ENCODE measurements at places on chromosomes 12 and 14. TPM values are rescaled to one million over a fixed set of nuclear protein-coding genes. Genes with fewer than 3 reads are reported as not detected.

- peak within 1 kb of the TSS; percentile 91 for H3K27ac ChIP-seq
- peak within 1 kb of the TSS; percentile 60 for H3K4me3 ChIP-seq
- no peak for DNase-seq
- no peaks in the 10 kb centered on the region for H3K27me3 ChIP-seq
Observed at GRCh38 chr14:24398653-24399446, at the start of gene NYNRIN. NYNRIN (plus strand) TSS chr14:24399003; CDS start chr14:24399247, 244 bp downstream.

The KLRD1 gene
- total RNA-seq, result 2.3 TPM

- H3K27ac ChIP-seq, result no peak overlapping the region
- no peaks in the 10 kb centered on the region for H3K36me3 ChIP-seq
- H3K27me3 ChIP-seq, result no peaks in the 10 kb centered on the region
- DNase-seq, result no peak
- no peak overlapping the region for H3K4me3 ChIP-seq
Observed at GRCh38 chr14:64604881-64605280, 55.1 kb downstream of the PPP1R36 start.

DNA sequence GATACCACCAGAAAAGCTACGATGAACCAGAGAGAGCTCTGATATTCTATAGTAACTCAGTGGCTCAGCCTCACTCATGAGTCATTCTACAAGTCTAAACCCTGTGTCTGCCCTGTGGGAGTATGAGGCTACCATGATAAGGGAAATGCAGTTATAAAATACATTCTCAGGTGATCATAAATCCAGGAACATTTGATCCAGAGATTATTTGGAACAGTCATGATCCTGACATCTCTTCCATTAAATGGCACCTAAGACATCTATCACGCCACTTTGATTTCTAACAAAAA, 202.6 kb upstream of the RASSF8 start:
- H3K4me1 ChIP-seq, result no peaks in the 10 kb centered on the region
- H3K27ac ChIP-seq, result no peak overlapping the region
- no peak overlapping the region for H3K4me3 ChIP-seq
- no peaks in the 10 kb centered on the region for H3K27me3 ChIP-seq
- no peak for DNase-seq
- H3K36me3 ChIP-seq, result no peaks in the 10 kb centered on the region

GRCh38 chr12:31822761-31823160, 93.9 kb upstream of the AMN1 start:
- H3K36me3 ChIP-seq, result no peaks in the 10 kb centered on the region
- no peaks in the 10 kb centered on the region for H3K4me1 ChIP-seq
- DNase-seq, result no peak

DNA sequence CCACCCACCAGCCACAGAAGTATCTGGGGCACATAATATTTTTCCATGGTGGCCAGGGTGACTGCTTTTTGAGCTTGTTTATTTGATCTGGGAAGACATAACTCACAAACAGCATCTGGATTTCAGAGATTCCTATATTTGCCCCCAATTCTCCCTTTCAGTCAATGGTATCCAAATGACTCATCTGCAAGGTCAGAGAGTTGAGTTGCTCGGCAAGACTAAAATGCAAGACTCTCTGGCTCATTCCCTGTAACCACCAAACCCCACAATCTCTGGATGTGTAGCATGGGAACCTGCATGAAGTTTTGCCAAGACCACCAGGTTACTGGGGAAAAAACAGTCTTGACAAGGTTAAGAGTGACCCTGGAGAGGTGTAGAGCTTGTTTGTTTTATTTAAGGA, 174.9 kb upstream of the FAR2 start:
- H3K4me1 ChIP-seq, result no peaks in the 10 kb centered on the region
- H3K4me3 ChIP-seq, result no peak overlapping the region
- H3K27me3 ChIP-seq, result no peaks in the 10 kb centered on the region
- DNase-seq, result no peak
- H3K36me3 ChIP-seq, result no peaks in the 10 kb centered on the region

DNA sequence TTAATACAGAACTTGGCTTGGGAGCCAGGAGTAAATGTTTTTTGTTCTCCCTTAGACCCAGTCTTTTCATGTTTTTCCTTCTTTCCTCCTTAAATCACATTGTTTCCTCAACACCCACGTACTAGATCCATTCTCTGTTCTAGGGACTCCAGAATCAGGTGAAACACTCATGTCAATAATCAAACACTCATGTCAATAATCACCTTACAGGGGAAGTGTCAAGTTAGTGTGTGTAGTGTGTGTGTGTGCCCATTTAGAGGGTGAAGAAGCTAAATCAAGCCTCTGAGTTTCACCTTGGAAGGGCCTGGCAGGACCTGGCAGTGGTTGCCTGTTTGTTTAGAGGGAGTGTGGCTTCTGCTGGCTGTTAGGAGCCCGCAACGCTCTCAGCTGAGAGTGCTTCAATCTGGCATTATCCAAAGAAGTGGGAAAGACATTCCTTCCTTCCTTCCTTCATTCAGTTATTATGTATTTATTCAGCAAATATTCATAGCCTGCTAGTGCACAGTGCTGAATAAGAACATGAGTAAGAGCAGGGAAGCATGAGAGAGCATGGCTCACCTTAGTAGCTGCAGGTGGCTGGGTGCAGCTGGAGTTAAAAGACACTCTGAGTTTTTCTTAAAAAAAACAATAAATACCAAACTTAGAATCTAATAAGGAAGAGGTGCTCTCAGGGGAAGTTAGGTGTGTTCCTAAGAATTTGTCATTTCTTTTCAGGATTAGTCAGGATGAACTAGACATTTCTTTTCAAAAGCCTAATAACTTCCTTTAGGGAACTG, 17.6 kb upstream of the EID3 start:
- H3K4me3 ChIP-seq, result peak overlapping the region; percentile 82
- DNase-seq, result no peak
- H3K27me3 ChIP-seq, result no peaks in the 10 kb centered on the region
- no peaks in the 10 kb centered on the region for H3K36me3 ChIP-seq
- no peaks in the 10 kb centered on the region for H3K4me1 ChIP-seq
- H3K27ac ChIP-seq, result peak overlapping the region; percentile 94

DNA sequence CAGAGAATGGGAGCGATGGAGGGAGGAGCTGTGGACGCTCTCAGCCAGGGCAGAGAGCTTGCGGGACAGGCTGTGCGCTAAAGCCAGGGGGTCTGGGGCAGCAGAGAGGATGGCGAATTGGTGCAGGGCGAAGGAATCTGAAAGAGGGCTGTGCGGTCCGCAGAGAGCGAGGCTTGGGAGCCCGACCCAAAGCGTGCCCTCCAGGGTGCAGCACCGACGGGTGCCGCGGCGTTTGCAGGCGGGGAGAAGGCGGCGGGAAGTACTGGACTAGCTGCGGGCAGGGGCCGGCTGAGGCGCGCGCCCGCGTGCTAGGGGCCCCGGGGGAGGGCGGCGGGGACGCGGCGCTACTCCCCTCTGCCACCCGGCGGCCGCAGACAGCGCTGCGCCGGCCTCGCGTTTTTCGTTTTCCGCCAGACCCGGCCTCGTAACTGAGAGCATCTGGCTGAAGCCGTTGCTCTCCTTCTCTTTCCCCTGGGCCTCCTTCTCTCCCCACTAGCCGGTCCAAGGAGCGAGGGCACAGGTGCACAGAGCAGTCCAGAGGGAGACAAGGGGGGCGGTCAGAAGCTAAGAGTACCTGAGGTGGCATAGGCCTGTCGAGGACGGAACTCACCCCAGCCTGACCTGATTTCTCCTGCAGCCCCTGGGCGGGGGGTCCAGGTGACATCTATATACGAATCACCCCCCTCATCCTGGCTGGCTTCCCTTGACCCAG, 24.9 kb downstream of the SLC6A12 start:
- H3K27me3 ChIP-seq, result peaks cover 3% of the 10 kb centered on the region
- H3K4me3 ChIP-seq, result peak overlapping the region; percentile 72
- DNase-seq, result no peak
- H3K27ac ChIP-seq, result no peak overlapping the region
- H3K36me3 ChIP-seq, result no peaks in the 10 kb centered on the region

DNA sequence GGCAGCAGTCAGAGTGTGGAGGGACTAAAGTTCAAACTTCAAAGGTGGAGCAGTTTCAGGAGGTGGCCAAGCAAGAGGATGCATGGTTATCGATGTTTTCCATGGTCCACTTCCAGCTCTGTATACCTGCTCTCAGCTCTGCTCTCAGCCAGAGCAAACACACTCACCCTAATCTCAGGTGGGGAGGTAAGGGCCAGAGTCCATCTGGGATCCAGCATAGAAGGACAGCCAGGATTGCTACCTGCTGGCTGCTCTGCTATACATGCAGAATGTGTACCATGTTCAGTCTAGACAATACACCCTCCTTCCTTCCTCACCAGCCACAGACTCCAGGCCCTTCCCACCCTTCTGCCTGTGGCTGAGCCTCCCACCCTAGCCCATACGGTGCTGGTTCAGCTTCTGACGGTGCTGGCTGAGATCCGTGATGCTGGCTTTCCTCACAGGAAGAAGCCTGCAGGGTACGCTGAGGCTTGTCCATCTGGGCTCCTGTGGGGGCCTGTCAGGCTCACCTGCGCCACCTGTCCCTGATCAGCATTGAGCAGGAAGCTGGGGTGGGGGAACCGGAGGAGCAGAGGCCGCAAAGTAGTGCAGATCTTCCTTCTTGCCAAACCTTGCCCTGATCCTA, 2.4 kb downstream of the CBLN3 start:
- H3K36me3 ChIP-seq, result no peaks in the 10 kb centered on the region
- H3K27me3 ChIP-seq, result no peaks in the 10 kb centered on the region
- H3K4me3 ChIP-seq, result no peak overlapping the region
- peaks cover 10% of the 10 kb centered on the region for H3K4me1 ChIP-seq

DNA sequence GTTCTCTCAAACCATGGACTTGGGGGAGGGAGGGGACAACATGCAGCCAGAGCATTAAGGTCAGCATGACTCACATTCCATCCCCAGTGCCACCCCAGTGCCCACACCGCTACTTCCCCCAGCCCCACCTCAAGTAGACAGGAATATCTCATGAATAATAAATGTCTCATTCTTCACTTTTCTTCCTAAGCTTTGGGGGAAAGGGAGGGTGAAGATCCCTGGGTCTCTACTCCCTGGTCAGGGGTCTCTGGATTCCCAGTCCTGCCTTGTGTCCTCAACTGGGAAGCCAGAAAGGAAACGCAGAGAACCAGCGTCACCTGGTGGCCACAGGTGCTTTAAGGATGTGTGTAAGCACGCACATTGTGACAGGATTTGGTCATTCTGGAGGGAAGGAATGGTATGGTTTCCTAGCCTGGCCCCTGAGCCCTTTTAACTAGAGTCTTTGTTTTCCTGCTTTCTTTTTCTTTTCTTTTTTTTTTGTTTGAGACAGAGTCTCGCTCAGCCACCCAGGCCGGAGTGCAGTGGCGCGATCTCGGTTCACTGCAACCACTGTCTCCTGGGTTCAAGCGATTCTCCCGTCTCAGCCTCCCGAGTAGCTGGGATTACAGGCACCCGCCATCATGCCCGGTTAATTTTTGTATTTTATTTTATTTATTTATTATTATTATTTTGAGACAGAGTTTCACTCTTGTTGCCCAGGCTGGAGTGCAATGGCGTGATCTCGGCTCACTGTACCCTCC, 3.4 kb downstream of the GPR84 start:
- no peaks in the 10 kb centered on the region for H3K36me3 ChIP-seq
- no peaks in the 10 kb centered on the region for H3K27me3 ChIP-seq
- H3K4me3 ChIP-seq, result no peak overlapping the region
- peak overlapping the region; percentile 93 for H3K27ac ChIP-seq
- no peaks in the 10 kb centered on the region for H3K4me1 ChIP-seq

DNA sequence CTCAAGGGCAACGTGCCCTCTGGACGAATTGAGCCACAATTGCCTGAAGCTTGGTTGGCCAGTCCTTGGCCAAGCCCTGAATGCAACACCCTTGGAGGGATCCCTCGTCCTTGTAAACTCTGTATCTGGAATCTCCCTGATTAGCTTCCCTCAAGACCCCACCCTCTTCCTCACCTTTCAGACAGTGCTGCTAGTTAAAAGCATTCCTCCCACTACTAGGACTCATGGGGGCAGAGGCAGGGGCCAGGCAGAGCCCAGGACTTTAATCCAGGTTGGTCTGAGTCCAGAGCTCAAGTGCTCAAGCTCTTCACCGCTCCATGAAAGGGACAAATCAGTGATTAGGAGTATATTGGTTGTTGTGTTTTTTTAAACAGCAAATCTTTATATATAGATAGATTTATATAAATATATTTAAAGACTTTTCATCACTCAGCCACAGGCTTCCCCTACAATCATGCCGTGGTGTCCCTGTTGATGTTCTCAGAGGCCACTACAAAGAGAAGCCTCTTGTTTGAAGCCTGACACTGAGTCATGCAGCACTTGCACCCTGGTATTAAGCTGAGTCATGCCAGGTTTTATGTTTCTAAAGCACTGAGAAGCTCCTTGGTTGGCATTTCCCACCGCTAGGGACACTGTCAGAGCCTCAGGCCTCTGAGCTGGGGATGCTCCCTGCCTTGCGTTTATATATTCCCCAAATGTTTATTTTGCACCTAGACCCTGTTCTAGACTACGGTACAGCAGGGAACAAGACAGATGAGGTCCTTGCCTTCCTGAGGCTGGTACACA, 53.8 kb upstream of the GSC start:
- DNase-seq, result no peak
- H3K36me3 ChIP-seq, result no peaks in the 10 kb centered on the region
- no peak overlapping the region for H3K4me3 ChIP-seq
- no peak overlapping the region for H3K27ac ChIP-seq
- H3K4me1 ChIP-seq, result peaks cover 15% of the 10 kb centered on the region

DNA sequence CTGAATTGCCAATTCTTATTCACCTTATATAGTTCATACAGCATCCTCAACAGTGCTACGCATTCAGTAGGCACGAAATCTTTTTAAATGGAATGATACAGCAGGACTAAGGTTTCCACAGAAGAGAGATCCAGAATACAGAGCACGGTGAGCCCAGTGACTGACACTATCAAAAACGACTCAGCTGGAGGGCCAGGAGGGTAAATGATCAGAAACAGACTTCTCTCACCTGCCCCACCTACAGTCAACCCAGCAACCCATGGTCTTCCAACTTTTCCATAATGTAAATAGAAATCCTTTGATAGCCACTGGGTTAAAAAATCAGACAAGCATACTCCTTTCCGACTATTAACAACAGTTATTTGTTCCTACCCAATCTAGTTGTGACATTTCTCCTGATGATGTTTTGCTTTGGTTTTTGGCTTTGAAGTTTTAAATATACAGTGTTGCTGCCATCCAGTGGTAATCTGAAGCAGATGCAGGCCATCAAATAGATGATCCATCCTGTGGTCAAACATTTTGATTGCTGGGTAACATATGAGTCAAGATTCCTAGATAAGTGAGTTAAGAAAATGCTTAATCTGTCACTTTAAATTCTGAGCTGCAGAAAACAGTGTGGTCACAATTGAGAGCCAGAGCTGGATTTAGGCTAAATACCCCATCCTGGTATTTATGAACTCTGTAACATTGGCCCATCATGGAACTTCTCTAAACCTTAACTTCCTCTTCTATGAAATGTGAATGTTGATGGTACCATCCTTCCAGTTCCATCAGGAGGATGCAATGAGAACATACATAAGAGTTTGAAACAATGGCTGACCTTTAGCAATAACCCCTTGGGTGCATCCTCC, 42.0 kb downstream of the GPHB5 start:
- no peaks in the 10 kb centered on the region for H3K4me1 ChIP-seq
- DNase-seq, result no peak
- no peak overlapping the region for H3K4me3 ChIP-seq
- no peak overlapping the region for H3K27ac ChIP-seq
- H3K27me3 ChIP-seq, result no peaks in the 10 kb centered on the region

GRCh38 chr14:101927859-101928258, 36.5 kb upstream of the DYNC1H1 start:
- H3K27ac ChIP-seq, result peak overlapping the region; percentile 50
- no peak overlapping the region for H3K4me3 ChIP-seq
- H3K36me3 ChIP-seq, result no peaks in the 10 kb centered on the region
- no peaks in the 10 kb centered on the region for H3K27me3 ChIP-seq

GRCh38 chr14:20934148-20934762, 21.0 kb upstream of the RNASE2 start:
- H3K4me3 ChIP-seq, result no peak overlapping the region
- no peak overlapping the region for H3K27ac ChIP-seq
- no peak for DNase-seq
- no peaks in the 10 kb centered on the region for H3K36me3 ChIP-seq
- no peaks in the 10 kb centered on the region for H3K4me1 ChIP-seq
- no peaks in the 10 kb centered on the region for H3K27me3 ChIP-seq

Measured in breast epithelium (tissue), 4 donors.